ENCODE measurements at places on chromosomes 13 and 19.

DNA sequence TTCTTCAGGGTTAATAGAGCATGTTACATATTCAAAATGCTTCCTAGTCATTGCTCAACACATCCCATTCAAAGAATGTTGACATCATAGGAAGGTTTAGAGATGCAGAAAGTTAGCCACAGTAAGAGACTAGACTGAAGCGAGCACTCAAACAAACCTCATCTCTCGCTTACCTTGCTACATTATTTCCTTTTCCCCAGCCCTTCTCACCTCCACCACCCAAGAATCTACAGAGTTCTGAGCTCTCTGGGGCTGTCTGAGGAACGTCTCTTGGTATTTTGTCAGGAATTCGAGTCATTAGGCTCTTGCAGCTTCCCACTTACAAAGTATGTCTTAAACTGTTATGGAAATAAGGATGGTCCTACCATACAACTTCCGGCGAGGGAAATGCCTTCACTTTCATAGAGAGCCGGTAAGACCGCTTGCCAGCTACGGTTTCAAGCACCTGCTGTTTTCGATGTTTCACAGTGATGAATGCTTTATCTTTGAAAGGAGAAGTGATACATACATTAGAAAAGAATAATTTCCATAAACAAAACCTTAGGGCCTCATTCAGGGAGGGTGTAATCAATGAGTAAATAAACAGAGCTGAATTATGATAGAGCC is 65.1 kb downstream of the FLT1 start:
- DNase-seq = no peak

- no peak for DNase-seq
These were observed 141.3 kb downstream of the SLITRK6 start for GRCh38 chr13:85657942-85658341.

DNA sequence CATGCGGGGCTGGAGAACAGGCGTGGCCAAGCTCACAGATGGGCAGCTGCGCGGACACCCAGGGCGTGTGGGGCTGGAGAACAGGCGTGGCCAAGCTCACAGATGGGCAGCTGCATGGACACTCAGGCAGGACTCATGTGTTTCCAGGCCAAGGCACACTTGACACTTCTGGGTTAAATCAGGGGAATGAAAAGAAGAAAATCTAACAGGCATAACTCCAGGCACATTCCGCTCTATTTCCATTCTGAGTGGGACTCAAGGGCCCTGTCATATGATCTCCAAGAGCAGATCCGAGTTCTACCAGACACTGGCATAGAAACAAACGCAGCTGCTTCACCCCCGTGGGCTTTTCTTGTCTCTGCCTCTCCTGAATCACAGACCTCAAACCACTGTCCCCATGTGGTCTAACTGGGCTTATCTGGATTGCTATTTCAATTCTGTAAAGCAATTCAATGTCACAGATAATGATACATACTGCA is 17.4 kb upstream of the C13orf46 start:
- DNase-seq = no peak

DNA sequence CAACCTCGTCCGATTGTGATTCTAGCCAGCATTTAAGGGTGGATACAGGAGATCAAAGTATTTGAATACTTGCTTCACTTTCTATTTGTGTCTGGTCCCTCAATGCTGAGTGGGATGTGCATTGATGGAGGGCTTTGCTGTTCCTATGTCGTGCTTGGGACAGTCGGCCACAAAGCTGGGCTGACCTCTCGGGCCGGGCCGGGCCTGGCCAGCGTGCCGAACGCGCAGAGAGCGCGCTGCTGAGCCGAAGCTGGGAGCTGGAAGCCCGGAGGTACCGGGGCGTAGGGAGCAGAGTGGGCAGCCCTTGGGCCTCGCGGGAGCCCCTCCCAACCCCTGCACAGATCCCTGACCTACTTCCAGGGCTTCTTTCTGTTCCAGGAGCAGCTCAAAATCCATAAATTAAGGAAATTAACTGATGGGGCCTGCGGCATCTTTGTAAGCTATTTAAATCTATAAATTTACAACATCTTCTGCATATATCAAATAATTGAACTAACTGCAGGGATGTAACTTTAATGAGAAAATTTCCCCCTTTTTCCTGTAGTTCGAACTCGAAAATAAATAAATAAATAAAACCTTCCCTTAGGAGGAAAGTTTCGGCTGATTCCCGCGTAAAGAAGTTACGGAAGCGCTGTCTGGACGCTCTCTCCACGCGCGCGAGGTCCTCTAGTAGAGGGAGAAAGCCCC is 1.8 kb upstream of the KCTD15 start:
- no peak for DNase-seq

DNA sequence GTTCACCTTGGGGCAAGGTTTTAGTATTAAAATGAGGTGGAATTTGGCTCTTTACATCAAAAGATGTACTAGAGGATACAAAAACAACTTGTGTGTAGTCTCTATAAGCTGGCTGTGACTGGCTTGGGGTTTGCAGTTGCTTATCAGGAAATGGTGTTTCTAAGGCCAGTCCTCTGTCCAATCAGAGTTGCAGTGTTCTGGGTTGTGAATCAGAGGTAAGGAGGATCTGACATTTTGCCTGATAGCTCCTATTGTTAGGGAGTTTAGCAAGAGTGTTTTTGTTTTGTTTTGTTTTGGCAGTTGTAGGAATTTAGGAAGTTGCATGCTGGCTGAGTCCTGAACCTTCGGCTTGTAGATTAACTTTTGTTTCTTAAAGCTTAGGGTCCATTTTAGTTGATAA is 20.1 kb upstream of the ESD start:
- no peak for DNase-seq

DNA sequence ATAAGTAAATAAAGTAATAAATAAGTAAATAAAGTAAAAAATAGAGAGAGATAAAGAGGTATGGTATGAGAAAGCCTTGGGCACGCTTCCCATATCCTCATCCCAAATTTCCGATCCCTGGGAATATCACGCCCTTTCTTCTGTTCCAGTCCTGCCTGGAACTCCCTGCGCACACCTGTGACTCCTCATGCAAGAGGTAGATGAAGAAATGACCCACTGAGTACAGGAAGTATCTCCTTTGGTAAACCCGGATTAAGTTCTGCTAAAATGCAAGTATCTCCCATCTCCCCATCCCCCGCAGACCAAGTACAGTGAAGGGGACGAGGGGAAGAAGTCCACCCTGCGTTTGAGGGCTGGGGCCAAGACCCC is 399 bp upstream of the ZNF136 start:
- DNase-seq = no peak

- DNase-seq = no peak
These were observed 306.8 kb downstream of the IRS2 start for GRCh38 chr13:109479534-109479933.

- no peak for DNase-seq
These were observed 173.8 kb downstream of the KATNAL1 start for GRCh38 chr13:30133554-30133912.

DNA sequence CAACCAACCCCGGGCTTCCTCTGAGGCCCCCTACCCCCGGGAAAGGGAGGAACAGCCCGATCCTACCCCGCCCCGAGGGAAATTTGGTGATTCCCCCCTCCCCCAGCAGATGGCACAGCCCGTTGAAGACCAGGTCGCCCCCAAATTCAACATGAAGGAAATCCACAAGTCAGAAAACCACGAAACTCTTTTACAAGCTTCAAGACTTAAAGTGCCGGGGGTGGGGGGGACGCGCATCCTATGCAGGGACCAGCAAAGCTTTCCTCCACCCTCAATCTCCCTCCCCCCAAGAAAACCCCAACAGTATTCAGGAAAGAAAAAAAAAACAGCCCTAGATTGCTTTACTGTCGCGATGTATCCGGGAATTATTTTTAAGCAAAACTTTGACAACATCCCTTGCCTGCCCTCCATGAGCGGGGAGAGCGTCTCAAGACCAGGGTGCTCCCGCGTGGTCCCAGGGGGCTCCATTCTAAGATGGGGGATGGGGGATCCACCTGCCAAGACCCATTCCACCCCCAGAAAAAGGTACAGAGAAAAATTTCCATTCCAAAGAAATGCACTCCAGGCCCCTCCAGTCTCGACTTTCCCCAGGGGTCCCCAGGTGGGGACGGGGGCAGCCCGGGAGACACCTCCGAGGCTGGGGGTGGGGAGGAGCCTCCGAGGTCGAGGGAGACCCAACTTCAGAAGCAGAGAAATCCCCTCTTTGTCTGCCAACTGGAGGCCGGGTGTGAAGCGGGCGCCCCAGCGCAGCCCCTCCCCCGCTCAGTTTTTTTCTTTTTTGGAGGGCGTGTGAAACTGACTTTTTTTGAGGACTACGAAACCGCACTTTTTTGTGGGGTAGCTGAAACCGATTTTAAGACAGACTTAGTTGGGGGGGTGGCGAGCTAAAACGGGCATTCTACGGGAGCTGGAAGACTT is 1.5 kb downstream of the TCF3 start:
- DNase-seq = no peak

GRCh38 chr19:7257148-7258040 is 36.8 kb downstream of the INSR start:
- DNase-seq = peak; percentile 0

DNA sequence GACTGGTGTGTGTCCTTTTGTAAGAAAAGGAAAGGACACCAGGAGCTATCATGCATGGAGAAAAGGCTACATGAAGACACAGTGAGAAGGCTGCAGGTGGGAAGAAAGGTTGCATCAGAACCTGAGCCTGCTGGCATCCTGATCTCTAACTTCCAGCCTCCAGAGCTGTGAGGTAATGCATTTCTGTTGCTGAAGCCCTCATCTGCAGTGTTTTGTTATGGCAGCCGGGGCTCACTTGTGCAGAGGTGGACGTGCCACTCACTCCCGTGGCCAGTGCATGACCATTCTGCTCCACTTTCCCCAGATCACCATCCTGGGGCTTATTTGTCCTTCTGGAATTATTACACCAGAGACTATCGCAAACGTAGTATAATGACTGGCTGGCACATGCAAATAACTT is 155.3 kb downstream of the IRS2 start:
- DNase-seq = no peak

All from HFFc6 (cell line).